Left cardiac atrium (tissue), 4 donors: ENCODE measurements at places on chromosomes 6 and 20. TPM values are rescaled to one million over a fixed set of nuclear protein-coding genes. Genes with fewer than 3 reads are reported as not detected.

DNA sequence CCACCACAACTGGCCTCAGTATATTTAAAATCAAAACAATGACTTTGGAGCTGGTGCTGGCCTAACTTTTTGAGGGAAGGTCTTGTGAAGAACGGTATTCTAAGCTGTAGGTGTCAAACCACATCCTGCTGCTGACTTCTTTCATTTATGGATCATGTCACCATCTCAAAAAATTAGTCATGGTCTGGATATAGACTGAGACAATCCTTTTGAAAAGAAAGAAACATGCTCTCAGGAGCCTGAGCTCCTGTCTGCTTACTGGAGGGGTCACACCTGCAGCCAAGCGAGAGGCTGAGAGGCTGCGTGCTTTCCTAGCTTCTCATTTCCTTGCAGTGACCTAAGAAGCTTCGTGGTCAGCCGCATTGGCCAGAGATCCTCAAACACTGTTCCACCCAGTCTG is 55.2 kb downstream of the TIAM2 start:
- DNase-seq: no peak

DNA sequence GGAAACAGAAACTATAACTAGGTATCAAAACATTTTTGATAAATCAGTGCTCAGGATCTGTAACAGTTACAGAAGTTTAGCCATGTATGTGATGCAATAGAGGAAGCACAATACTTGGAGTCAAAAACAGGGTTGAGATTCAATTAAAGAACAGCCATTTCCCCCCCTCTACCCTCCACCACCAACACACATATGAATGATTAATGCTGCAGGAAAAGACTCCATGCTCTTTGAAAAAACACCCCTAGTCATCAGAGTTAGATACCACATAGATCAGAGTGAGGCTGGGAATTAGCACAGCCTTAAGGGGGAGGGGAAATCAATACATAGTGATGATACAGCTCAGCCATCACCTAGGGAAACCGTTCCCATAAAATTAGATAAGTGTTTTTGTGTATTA is 108.9 kb upstream of the EMILIN3 start:
- no peak for DNase-seq

DNA sequence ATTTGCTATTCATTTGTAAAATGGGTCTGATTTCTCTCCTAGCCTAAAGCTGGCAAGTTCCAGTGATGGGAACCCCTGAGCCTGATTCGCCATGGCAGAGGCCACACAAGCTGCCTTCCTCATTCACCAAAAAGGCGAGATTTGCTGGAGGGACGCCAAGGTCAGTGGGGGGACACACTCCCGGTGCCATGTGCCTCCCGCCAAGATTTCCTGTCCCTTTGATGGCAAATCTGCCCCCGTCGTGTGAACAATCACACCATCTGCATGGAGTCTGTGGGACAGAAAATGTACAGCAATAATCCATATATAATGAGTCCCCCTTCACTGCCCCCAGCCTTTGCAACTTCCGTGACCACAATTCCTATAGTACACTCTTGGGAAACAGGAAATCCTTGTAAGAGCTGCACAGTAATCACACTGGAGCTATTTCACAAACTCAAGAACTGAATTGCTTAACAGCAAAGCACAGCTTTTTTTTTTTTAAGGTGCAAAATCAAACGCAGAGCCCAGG is 15.7 kb upstream of the IGF2R start:
- DNase-seq: peak; percentile 71

DNA sequence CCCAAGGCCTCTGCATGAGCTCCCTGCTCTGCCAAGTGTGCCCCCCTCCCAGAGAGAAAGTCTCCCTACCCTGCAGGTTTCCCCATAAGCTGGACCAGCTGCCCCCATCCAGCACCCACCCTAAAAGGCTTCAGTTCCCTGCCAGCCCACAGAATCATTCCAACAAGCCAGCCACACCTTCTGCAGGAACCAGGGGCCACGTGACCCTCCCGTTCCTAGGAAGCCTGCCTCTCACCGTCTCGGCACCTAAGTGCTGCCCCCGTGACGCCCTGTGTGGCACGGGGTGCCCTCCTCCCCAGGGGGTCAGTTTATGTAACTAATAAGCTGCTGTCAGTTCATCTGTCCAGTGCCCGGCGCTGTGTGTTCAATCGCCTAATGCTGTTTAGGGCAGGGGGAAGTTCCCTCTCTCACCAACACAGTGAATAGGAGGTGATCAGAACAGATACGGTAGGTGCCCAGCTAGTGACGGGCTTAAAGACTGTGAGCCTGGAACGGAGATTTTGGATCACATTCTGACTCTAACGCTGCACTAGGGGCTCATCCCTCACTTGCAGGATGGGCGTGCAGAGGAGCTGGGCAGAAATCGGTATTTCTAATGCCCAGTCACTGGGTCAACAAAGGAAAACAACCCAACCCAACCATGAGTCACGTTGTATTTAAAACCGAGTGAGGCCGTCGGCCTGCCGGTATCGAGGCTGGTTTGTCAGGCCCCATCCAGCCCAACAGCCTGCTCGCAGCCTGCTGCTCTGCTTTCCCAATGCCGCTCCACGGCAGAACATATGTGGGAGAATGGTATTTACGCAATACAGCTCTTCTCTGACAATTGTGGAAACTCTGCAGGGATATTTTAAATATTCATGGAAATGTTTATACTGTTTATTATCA is 56.0 kb downstream of the RAMACL start:
- no peak for DNase-seq

The AGER gene
- total RNA-seq: 2.4 TPM
